ENCODE measurements at places on chromosomes 2 and 18.

- no peak for DNase-seq
These were observed 304.7 kb upstream of the HNMT start for GRCh38 chr2:137659616-137660015.

- no peak for DNase-seq
These were observed 214.7 kb downstream of the SS18 start for GRCh38 chr18:25875551-25876240.

DNA sequence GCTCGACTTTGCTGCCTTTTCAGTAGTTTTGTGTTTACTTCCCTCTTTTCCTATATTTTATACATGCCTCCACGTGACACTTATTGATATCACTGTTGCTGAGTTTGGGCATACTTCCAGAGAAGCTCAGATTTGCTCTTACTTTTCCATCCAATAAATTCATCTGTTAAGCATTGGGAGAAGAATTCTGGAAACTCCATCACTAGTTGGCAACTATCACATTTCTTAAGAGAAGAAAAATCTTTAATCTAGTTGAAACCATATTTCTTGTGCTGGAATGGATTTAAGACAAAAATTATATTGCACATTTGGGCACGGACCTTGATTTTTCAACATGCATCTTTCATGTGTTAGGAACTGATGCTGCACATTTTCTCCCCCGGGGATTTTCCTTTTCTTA, 52.6 kb upstream of the CPO start:
- DNase-seq: no peak

- no peak for DNase-seq
These were observed 41.7 kb downstream of the SH3BP4 start for GRCh38 chr2:234993541-234993981.

- no peak for DNase-seq
These were observed 43.8 kb downstream of the EMILIN2 start for GRCh38 chr18:2890606-2891005.
